ENCODE measurements at places on chromosomes 3 and 15.

DNA sequence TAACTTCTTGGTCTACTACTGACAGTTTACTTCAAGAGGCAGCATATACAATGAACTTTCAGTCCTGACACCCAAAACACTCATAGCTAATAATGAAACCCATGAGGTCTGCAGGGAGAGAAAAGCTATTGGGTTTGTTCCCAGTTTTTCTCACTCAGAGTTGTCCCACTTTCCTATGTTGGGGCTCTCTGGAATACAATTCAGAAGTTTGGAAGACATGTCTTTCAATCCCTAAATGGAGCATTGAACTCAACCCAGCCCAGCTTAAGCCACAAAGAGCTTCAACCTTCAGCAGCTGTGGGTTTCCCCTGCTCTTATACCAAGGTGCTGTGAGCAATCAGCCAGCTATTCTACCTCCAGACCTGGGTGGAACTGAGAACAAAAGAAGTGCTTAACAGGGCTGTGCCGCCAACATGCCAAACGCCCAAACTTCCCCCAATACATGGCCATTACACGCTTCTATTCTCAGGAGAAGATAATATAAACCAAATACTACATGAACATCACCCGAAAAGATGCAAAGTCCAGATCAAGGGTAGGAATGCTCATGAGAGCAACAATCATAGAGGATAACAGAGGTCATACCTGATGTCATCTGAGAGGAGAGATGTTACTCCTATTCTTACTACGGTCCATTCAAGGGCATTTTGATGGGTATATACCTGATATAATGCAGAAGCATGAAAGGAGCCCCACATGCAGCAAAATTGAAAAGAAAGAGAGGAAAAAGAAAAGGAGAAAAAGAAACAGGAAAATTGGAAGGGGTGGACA lies 131.2 kb upstream of the TGFBR2 start:
- DNase-seq = no peak

DNA sequence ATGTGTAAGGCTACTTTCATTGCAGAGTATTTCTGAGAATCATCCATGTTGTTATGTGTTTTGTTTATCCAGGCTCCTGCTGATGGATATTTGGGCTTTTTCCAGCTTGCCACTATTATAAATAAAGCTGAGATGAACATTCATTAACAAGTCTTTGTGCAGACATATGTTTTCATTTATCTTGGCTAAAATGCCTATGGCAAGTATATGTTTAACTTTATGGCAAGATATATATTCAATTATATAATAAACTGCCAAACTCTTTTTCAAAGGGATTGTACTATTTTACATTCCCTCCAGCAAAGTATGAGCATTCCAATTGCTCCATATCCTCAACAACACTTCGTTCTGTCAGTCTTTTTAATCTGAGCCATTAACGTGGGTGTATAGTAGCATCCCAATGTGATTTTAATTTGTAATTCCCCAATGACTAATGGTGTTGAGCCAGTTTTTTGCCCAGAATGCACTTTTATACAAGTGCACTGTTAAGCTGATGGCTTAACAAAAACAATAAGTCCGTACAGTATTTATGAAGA lies 452.4 kb downstream of the SHQ1 start:
- DNase-seq = no peak

DNA sequence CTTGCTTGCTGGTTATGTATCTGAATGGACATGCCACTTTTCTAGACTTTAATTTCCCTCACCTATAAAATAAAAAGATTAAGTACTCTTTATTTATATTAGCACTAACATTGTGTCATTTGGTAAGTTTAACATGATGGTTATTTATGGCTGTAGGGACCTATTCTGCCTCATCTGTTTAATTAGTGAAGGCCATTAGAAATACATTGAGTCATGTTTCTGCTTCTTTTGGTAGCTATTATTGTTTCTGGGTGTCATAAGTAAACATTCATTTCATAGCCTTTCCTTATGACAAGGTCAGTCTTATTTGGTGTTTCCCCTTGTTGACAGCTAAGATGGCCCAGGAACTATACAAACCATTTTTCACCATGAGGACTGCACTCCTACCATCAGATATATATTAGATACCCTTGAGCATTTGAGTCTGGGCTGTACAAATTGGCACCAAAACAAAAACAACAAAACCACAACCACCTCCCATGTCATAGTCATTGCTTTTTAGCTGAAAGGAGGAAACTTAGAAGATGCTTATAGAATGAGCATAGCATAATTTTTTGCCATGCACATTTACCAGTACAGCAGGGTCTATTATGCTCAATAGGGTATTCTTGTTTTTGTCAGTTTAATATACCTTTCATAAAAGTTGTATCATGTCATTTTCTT lies 39.3 kb downstream of the SRP14 start:
- DNase-seq = no peak

- no peak for DNase-seq
These were observed 55.8 kb downstream of the POLR2M start for GRCh38 chr15:57762302-57762701.

DNA sequence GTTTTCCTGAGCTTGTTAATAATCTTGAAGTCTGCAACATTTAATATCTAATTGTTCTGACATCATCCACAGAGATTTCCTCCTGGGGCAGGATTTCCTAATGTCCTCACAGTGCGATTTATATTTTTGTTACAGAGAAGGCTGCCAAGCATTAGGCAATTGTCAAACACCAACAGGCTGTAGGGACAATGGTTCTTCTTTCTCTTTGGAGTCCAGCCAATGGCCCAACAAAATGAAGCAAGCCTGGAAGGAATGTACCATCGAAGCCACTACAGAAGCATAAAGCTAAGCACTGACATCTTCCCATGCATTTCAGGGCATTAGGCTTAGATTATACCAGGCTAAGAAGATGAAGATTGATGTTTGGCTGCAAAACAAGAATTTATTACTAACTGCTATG lies 173.0 kb upstream of the FRMD4B start:
- no peak for DNase-seq

DNA sequence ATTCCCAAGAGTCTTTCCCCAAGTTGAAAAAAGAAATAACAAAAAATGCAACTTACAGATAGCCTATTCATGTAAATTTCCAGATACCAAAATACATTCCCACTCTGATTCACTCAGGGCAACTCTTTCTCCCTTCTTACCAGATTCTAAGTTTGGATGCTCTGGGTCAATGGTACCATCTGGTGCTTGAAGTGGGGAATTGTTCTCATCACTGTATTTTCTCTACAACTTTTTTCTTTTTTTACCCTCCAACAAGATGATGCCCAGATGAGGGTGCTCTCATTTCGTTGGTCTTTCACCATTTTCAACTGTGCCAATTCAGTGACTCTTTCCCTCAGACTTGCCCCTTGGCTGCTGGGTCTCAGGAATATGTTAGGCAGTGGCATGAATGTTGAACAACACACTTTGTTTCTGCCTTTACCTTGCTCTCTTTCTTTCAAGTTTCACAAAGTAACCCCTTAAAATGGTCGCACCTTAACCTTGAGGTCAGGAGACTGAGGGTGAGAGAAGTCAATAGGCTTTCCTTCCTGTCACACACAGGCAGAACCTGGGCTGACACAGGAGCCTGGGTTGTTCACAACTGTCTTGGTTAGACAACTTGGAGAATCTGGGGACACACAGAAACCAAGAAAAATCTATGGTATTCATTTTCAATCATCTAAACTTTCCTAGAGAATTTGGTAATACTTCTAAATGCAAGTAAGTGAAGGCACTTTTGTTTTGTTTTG lies 330.7 kb upstream of the SLCO3A1 start:
- no peak for DNase-seq

DNA sequence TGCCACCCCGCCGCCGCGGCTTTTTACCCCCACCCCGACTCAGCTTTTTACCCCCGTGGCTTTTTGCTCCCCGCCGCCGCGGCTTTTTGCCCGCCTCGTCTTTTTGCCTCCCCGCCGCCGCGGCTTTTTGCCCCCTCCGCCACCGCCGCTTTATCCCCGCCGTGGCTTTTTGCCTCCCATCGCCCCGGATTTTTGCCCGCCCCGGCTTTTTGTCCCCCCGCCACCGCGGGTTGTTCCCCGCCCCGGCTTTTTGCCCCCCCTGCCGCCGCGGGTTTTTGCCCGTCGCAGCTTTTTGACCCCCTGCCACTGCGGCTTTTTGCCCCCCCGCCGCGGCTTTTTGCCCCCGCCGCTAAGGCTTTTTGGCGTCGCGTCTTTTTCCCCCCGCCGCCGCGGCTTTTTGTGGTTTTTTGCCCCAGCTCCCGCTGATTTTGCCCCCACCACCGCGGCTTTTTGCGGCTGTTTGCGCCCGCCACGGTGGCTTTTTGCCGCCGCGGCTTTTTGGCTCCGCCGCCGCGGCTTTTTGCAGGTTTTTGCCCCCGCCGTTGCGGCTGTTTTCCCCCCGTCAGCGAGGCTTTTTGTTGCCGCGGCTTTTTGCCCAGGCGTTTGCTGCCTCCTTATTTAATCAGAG lies 597.2 kb downstream of the GOLGA6L6 start:
- no peak for DNase-seq

DNA sequence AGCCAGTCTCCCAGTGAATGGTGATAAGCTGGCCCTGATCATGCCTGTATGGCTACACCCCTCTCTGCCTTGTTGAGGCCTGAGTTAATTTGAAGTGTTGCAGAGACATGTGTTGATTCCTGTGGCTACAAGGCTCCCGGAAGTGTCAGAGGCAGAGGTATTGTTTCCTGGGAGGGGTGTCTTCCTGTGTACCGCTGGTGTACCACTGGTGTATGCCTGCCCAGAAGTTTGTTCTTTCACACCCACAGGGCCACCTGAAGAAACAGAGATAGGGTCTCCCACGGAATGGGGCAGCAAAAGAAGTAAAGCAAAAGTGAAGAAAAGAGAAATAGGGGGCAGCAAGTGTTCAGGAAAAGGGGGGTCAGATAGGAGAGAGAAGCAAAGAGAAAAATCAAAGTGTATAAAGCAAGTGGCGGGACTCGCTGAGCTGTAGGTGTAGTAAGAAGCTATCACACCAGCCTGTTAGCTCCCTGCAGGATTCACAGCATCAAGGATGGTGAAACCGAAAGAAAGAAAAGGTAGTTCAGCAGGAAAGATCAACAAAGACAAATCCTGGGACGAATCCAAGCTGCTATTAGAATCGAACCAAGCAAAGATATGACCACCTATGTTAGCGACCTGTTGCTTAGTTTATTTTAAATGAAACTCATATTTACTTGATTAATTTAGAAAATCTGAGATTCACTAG lies 36.6 kb upstream of the CD47 start:
- no peak for DNase-seq

- DNase-seq = no peak
These were observed 87.3 kb upstream of the PRR23E start for GRCh38 chr3:127105587-127105986.

DNA sequence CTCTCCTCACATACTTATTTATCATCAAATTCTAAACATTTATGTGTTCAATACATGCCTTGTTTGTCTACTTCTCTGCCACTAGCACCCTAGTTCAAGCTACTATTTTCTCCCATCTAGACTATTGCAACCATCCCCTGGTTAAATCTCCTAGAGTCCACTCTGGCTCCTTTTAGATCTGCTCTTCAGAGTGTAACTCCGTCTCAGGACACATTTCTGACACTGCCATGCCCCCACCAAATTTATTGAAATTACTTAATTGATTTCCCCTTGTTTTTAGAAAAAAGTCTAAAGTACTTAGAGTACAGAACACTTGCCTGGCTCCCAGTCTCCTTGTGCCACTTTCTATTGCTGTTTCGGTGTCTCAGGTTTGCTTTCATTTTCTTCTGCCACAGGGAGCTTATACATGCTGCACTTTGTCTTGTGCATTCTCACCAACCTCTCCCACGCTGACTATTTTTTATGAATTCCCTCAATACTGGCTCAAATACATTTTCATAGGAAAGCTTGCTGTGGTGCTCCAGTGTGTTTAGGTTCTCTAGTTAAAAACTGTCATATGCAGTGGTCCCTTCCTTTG lies 792.3 kb downstream of the DIPK2A start:
- DNase-seq = no peak

DNA sequence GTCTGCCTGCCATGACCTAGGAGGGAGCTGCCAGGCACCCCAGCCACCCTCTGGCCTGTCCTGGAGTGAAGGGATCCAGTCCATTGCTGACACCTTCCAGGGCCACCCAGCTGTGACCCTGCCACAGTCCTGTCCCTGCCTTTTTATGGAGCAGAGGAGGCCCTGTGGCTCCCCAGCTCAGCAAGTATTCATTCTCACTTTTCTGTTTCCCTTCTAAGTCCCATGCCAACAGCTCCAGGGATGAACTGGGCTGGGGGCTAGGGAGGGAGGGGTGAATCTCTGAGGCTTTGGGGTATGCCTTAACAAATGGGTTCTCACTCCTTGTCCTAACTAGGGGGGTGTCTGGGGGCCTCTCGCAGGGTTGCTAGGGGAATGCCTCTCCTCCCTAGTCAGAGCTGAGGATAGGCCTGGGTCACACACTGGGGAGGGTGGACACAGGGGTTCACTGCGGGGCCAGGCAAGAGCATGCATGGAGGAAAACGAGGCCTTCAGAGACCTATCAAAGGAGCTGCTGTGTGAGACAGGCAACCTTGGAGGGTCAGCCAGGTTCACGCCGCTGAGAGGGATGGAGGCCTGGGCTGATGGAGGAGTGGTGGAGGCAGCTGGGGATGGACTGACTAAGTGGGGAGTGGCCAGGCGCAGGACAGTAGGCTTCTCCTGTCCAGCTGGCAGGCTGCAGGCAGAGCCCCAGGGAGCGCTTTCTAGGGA lies 31.8 kb downstream of the EPHB3 start:
- DNase-seq = no peak

DNA sequence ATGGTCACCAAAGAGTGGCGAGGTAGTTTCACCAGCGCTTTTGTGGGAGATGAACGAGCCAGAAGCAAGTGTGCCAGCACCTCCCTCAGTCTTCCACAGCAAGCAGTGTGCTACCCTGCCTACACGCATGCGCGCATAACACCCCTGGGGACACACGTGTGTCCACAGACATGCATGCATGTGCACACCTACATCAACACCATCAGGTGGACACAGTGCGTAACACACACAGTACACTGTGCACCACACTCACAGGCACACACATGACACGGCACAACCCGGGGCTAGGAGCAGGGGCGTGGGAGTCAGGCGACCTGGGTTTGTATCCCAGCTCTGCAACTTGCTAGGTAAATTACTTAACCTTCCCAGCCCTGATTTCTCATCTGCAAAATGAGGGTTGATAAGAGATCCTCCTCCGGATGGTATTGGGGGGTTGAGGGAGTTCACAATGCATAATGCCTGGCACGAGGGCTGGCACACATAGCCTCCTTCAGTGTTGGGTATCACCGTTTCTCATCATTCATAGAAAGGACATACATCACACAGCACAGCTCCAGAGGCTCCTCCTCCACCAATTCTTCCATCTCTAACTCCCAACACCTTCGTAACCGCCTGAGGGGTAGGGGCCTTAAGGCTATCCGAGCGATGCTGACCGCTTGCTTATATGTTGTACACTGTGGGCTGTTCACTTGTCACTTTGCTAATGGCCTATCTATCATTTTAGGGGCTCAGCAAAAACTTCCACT lies 174.9 kb downstream of the SMAD6 start:
- DNase-seq = no peak

DNA sequence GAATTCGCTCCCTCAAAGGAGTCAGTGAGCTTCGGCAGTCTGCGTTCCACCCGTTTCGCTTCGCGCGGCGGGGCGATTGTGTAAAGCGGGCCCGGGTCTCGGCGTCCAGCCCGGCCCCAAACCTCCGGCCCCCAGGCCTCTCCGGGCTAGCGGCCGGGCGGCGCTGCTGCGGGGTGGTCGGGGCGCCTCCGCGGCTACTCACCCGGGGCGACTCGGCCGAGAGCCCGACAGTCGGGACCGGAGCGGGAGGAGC lies 412 bp downstream of the CHDH start:
- DNase-seq = no peak

Measured in NCI-H1417 treated with DMSO at 0.1 percent for 48 hours (cell line).